ENCODE measurements at places on chromosomes 16 and 17.

DNA sequence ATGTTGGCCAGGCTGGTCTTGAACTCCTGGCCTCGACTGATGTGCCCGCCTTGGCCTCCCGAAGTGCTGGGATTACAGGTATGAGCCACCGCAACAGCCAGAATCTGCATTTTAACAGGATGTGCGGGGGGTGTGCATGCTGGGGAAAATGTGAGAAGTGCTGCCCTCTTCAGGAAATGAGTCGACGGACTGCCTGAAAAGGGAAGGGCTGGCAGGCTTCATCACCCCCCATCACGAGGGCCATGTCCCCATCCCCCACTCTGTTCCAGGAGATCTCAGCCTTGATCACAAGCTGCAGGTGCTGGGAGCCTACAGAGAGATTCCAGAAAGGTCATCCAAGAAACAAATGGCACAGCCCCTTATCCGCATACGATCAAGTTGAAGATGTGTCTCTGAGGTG, 195.3 kb upstream of the RPL38 start:
- DNase-seq: peak; percentile 7

- DNase-seq: no peak
Measured at GRCh38 chr17:42682722-42683403, 532 bp downstream of the CNTNAP1 start.

GRCh38 chr16:4882633-4883285, 35.5 kb downstream of the UBN1 start:
- no peak for DNase-seq

GRCh38 chr16:67026570-67026969, 2.4 kb upstream of the CBFB start:
- DNase-seq: no peak

GRCh38 chr17:41048441-41048840, 1.3 kb upstream of the KRTAP2-1 start:
- no peak for DNase-seq

GRCh38 chr17:79624718-79625478, 14.0 kb upstream of the RBFOX3 start:
- DNase-seq: no peak

DNA sequence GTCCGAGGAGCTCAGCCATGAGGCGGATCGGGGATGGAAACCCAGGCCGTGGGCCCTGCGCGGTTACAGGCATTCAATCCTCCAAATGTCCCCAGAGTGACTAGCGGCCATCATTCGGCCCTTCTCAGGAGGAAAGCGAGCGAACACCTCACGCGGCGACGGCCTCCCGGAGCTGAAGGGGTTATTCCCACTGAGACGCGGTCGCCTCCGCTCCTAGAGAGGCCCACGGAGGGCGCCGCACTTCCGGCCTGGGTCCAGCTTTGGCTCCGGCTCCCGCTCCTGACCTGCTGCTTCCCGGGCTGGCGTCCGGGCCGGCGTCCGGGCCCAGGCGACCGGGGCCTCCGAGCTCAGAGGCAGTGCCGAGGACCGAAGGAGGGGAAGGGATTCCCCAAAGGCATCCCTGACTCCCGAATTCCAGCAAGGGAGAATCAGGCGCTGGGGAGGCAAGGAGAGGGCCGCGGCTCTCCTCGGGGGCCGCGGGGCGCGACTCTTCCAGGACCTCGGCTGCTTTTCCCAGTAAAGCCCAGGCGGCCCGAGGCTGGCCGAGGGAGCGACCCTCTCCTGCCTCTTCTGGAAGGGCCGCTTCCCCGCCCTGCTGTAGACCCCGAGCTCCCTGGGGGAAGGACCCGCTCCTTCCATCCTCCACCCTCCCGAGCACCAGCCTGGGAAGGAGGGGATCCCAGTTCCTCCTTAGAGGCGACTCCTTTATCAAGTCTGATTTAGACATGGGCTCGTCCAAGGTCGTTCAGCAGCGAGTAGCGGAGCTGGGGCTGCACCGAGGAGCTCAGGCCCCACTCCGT, 18.6 kb upstream of the ZNF629 start:
- DNase-seq: peak; percentile 52

DNA sequence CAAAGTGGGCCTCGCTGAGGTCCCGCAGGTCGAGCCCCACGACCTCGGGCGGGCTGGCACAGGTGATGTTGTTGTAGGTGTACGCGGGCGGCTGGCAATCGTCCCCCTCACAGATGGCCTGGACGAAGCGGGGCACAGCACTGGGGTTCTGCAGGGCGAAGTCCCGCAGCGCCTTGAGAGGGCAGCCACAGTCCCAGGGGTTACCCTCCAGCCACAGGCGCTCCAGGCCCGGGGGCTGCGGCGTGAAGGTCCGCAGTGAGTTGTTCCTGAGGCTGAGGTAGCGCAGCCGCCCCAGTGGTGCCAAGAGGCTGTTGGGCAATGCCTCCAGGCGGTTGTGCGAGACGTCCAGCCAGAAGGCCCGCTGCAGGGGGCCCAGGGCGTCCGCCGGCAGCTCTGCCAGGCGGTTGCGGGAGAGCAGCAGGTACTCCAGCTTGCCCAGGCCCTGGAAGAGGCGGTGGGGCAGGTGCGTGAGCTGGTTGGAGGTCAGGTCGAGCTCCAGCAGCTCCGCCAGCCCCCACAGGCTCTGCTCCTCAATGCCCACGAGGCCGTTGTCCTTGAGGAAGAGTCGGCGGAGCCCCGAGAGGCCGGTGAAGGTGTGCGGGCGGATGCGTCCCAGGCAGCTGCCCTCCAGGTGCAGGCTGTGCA, 2.8 kb downstream of the IGFALS start:
- no peak for DNase-seq

GRCh38 chr17:8223356-8224126, 13.2 kb upstream of the AURKB start:
- DNase-seq: peak; percentile 63

DNA sequence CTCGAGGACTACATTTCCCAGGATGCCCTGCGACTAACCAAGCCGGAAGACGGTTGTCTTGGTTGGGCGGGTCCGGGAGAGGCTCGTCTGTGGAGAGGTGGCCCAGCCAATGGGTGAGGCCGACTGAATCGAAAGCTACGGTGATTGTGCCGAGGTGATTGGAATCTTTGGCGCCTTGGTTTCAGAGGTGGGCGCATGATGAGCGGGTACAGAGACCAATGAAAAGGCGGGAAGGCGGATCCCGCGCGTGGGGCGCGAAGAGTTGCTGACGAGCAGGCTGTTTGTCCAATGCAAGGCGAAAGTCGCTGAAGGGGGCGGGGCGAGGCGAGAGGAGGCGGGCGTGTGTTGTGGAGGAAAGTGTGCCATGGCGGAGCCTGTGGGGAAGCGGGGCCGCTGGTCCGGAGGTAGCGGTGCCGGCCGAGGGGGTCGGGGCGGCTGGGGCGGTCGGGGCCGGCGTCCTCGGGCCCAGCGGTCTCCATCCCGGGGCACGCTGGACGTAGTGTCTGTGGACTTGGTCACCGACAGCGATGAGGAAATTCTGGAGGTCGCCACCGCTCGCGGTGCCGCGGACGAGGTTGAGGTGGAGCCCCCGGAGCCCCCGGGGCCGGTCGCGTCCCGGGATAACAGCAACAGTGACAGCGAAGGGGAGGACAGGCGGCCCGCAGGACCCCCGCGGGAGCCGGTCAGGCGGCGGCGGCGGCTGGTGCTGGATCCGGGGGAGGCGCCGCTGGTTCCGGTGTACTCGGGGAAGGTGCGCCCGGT, at the start of gene NFATC2IP:
Gene NFATC2IP (plus strand): TSS at position 290 of the 762 bp plus-strand sequence. CDS start 75 bp downstream, at position 365.
- peak; percentile 100 for DNase-seq

- peak; percentile 7 for DNase-seq
Measured at GRCh38 chr16:30122604-30123160, 338 bp downstream of the MAPK3 start.

DNA sequence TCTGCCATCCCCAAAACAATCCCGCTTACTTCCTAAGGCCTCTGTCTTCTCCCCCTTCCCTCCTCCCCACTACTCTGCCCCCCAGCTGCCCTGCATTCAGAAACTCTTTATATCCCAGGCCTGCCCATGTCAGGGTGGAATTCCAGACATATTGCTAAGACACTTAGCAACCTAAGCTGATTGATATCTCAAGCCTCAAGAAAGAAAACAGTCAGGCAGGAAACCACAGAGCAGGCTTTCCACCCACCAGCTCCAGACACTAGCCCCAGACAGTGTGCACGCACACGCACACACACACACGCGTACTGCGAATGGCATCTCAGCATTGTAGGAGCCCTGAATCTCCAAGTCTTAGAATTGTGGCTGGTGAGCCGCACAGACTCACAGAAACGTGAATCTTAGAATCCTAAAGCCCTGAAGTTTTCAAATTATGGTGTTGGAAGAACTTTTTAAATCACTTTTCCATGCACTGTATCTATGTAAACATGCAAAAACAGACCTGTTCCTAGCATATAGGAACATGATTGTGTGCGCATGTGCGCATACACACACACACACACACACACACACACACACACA, 8.8 kb upstream of the LPCAT2 start:
- DNase-seq: peak; percentile 19

DNA sequence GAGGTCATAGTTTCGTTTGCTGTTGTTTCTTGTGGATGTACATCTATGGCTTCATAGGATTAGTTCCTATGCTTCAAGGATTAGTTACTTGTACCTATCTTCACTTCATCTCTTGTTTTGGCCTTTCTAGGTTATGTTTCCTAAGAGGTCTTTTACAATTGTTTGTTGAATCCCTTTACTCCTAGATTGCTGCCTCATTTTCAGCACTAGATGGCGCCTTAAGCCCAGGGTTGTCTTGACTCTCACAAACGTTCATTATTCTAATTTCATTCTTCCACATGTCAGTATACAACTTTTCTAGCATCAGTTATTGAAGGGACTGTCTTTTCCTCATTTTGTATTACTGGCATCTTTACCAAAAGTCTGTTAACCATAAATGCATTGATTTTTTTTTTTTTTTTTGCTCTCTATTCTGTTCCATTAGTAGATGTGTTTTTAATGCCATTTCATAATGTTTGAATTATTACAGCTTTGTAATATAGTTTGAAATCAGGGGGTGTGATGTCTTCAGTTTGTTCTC, 45.0 kb upstream of the NACA2 start:
- peak; percentile 68 for DNase-seq

DNA sequence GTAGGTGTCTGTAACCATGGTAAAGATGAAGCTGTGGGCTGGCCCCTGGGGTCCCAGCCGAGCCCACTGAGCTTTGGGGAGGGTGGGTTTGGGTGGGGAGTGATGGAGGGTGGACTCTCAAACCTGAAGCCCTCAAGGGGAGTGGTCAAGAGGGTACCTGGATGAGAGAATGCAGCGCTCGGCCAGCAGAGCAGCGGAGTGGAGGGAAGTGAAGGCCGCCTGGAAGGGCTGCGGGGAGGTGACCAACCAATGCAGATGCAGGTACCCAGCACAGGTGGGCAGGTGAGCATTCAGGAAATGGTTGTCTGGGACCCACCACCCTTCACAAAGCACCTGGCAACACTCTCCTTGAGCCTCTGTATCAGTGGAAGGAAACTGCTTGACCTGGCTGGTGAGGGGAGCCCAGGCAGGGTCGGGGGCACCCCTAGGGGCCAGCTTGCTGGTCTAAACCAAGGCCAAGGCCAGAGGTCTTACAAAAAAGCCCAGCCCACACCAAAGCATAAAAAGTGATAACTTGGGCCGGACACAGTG, 3.4 kb upstream of the SLC5A10 start:
- DNase-seq: no peak

DNA sequence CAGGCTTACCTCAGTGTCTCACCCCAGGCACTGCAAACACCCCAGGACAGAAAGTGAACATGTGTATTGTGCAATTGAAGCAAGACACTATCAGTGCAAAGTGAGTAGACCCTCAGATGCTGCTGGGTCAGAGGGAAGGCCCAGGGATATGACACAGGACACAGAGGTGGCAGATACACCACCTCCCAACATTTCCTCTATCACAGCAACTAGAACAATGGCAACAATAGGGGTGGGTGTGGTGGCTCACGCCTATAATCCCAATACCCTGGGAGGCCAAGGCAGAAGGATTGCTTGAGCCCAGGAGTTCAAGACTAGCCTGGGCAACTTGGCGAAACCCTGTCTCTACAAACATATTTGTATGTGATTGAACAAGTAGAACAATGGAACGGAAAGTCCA, 22.5 kb downstream of the MILR1 start:
- no peak for DNase-seq

GRCh38 chr17:16900288-16900882, 71.5 kb downstream of the TNFRSF13B start:
- DNase-seq: no peak

GRCh38 chr17:6110088-6110487, 39.9 kb downstream of the WSCD1 start:
- no peak for DNase-seq

GRCh38 chr16:177394-177822, 928 bp downstream of the HBA1 start:
- DNase-seq: no peak

DNA sequence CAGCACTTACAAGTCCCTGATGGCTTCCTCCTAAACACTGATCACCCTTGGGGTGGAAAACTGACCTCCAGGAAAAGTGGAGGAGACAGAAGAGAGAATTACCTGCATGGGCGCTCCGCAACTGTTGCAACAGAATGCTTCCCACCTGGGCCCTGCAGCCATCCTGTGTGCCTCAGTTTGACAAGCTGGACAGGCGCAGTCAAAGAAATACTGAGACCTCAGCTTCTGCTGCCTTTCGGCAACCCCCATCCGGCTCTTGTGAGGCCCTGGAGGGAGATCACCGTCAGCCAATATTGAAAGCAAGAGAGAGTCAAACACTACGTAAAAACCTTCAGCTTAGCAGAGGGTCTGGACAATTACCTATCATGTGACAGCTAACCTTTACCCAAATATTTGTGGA, 24.8 kb downstream of the SERPINF1 start:
- DNase-seq: no peak

GRCh38 chr16:79155471-79155870, 445.1 kb downstream of the MAF start:
- DNase-seq: no peak

DNA sequence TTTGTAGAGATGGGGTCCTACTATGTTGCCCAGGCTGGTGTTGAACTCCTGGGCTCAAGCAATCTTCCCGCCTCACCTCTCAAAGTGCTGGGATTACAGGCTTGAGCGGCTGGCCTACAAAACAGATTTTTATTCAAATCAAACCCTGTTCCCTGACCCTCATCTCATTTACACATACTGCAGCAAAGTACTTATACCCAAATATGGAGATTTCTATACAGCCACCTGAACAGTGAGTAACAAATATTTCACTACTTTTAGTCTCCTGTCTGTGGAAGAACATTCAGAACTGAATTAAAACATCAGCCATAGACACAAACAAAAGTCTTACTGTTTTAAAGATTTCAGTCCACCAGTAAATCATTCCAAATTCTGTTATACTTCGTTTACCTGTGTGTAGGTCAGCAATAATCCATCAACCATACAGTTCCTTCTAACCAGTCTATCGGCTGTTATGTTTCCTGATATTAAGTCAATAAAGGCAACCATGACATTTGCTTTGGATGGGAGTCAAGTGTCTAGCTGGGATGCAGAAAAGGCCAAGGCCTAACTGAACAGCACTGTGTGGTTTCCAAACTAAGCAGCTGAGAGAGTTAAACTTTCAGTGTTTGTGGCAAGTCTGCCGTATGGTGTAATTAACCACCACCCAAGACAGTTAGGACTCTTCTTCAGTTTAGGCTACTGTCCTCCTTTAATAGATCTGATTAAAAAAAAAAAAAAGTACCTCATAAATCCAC, 22.3 kb downstream of the ERN1 start:
- DNase-seq: no peak

DNA sequence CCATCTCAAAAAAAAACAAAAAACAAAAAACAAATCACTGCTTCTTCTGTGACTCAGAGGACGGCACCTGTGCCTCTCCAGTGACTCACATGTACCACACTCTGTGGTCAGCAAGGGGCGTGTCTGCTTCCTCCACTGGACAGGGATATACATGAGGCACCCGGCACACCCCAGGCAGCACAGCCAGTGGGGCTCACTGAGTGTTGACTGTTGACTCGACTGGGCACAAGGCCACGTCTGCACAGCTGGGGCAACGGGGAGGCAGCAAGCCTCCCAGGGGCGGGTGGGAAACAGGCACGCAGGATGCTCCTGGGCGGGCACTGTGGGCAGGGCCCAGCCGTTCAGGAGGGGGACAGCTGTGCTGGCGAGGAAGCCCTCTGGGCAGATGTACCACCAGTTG, 64.1 kb downstream of the TIMM22 start:
- no peak for DNase-seq

All from CD4-positive, alpha-beta T cell treated with Interleukin-17A for 1 hour (primary cell).